8988T (cell line): ENCODE measurements at places on chromosomes 2 and 18.

GRCh38 chr2:29714333-29714732, 207.1 kb downstream of the ALK start:
- no peak for DNase-seq

DNA sequence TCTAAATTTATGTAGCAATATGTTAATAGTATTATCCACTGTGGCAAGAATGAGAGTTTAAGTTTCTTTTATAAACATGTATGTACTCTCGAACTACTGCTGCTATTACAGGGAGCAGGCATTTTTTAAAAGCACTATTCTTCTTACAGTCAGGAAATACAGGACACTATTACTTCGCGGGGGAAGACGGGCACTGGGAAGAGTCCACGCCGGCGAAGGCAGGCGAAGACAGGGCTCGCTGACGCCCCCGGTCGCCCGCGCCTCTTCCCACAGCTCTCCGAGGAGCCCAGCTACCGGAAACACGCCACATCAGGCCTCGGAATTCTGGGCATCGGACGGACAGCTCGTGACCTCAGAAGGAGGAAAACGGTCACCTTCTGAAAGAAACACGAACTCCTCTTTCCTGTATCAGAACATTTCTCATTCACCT, 90.2 kb downstream of the FAM161A start:
- DNase-seq: peak; percentile 26

DNA sequence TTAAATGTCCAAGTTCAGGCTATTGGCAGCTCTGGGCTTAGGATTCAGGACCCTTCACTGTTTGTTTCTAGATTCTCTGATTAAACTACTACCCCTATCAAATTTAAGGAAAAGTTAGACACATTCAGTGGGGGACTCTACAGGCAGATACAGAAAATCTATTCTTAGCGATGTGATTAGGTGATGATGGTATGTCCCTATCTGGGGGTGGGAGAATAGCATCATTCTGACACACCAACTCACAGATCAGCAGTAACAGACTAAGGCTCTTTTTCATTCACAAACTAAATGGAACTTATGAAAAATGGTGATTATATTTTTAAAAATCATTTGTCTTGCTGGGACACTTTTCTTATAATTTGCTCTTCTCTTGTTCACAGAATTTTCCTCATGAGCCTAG, 232.9 kb upstream of the CDH2 start:
- no peak for DNase-seq

DNA sequence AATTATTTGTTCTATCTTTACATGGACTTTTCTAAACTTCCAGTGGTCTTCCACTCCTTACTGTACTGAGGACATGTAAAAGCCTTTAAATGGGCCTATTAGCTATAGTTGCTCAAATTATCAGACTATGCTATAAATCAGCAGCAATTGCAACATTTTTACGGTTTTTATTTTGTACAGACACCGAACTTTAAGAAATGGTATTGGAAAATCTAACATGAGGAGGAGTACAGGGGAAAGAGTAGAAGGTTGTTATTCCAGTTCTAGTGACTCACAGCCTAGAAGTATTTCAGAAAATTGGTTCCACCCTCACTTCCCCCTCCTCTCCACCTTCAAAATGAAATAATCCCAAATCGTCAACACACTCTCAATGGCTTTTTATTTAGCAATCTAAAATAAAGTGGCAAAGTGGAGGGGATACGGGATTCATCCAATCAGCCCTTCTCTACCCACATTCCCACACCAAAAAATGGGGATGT, 1.1 kb downstream of the NCKAP1 start:
- no peak for DNase-seq

DNA sequence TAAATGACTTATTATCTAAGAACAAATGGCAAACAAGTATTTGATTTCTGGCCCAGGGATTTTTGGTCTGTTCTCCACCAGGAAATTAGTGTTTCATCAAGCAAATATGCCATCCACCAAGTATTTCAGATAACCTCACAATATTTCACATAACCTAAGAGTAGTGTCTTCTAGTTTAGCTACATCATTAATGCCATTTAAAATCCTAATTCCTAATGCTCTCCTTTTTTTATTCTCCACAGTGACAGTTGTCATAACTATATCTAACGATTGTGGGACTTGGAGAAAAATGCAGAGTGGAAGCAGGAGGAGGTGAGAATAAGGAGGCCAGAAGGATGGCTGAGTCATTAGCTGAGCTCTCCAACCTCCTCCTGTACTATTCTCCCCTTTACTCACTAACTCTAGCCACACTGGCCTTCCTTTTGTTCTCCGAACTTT, 58.5 kb upstream of the CTLA4 start:
- DNase-seq: no peak

GRCh38 chr18:63299837-63300745, 19.5 kb downstream of the BCL2 start:
- DNase-seq: no peak

DNA sequence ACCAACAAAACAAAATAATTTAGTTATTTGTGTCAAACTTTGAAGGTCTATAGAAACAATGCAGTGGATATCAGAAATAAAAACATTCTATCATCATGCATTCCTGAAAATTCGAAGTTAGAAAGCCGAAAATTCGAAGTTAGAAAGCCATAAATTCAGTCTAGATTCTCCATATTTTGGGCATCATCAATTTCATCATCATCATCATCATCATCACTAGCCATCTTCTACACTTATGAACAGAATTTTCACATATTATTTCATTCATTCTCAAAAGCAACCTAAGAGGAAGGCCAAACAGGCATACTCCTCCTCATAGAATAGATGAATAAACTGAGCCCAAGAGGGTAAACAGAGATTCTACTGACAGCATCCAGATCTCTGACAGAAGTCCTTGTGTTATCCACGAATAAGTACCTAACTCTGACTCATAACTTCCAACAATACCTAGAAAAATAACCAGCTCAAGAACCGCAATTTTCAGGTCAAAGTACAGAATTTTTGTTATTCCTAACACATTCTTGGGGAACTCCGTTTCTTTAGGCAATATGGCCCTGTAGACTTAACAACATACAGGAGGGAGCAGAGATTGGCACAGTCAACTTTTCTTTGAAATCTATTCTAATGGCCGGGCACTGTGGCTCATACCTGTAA, 84.7 kb downstream of the TCF4 start:
- DNase-seq: no peak

DNA sequence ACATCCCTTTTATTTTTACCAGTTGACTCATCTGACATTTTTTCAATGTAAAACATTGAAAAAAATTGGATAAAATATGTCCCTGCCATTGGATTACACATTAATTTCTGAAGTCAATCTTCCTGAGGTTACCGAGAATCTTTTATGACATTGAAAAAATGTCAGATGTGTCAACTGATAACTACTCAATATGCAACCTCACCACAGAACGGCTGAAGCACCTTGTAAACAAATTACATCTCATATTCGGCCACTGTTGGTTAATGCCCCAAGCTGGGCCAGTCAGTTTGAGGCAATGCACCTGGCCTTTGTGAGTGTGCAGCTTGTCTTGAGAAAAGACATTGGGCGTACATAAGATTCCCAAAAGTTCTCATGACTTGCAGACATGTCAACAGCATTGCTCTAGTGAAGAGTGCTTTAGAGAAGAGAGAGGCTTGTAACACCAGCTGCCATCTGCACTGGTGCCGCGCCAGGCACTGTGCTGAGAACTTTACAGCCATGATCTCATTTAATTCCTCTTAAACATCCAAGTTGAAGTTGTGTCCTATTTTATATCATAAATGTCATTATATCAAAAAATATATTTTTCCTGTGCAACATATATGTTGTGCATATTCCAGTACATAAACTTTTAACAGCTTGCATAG, 112.7 kb upstream of the SLC35G4 start:
- DNase-seq: no peak

DNA sequence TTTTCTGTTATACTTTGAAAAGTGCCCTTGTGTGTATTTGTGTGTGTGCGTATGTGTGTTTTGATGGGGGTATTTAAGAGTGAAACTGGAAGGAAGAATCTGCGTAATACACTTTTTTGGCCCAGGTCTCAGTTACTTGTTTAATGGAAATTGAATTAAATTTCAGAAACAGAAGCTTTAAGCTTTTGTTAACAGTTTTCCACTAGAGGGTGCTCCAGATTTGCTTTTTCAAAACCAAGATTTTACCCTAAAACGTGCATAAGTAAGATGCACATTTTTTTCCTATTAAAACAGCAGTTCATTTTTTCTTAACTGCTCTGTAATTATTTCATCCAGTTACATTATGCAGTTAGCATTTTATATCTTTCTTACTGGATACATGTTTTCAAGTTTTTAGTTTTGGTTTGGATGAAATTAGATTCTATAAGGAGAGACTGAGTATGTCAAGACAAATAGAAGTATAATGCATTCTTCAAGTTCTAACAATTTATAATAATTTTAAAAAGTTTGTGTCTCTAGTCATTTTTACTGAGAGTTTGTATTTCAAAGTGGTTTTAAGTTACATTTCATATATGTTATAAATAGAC, 97.2 kb downstream of the PIK3C3 start:
- no peak for DNase-seq

- no peak for DNase-seq
Observed at GRCh38 chr2:104744537-104744936, 109.4 kb upstream of the POU3F3 start.

DNA sequence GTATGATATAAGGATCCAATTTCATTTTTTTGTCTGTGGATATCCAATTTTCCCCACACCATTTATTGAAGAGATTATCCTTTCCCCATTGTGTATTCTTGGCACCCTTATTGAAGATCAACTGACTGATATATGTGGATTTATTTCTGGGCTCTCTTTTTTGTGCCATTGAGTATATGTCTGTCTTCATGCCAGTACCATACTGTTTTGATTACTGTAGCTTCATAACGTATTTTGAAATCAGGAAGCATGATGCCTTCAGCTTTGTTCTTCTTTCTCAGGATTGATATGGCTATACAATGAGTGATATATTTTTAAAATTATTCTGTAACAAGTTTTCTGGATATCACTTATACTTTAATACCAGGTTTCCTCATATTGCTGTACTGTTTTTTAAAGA, 58.1 kb upstream of the DLX2 start:
- no peak for DNase-seq

GRCh38 chr2:149871091-149871885, 283.7 kb upstream of the MMADHC start:
- DNase-seq: no peak

- no peak for DNase-seq
Observed at GRCh38 chr18:54232485-54233227, 8.2 kb upstream of the MBD2 start.

- DNase-seq: no peak
Observed at GRCh38 chr2:67346718-67347407, 50.3 kb upstream of the ETAA1 start.

DNA sequence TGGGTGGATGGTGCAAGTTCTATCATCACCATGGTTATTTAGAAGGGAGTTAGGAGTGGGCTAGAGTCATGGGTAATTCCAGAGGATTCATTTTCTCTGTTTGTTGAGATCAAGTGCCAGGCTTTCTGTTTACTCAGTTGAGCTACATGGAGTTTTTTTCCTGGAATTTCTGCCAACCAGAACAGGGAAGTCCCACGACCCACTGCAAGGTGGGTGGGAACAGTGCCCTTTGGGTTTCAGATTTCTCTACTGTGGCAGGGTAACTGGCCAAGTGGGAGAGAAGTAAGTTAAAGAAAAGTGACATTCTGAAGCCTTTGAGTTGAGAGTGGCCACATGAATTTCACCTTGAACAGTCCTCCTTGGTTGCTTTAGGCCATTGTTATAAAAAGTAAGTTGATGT, 138.9 kb downstream of the SLC39A10 start:
- DNase-seq: no peak

GRCh38 chr2:208047840-208048239, 22.5 kb upstream of the PLEKHM3 start:
- DNase-seq: no peak

- DNase-seq: no peak
Observed at GRCh38 chr2:123116595-123116994, 908.5 kb upstream of the CNTNAP5 start.

GRCh38 chr2:239538357-239539052, 137.7 kb upstream of the HDAC4 start:
- no peak for DNase-seq

DNA sequence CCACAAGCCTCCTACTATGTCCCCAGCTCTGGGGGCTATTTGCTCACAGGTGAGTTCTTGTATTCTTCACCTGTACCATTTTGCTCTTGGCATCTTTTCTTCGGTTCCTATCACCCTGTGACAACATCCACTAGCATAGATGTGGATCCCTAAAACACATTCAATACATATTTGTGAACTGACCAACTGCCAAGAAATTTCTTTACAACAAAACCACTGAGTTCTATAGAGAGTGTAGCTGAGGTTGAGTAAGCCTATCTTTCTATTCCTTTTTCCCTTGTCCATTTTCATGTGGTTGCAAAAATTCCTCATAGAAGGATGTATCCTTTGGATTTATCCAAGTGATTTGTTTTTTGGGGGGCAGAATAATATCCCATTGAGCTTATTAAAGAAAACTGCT, 192.7 kb upstream of the ITGA4 start:
- no peak for DNase-seq

DNA sequence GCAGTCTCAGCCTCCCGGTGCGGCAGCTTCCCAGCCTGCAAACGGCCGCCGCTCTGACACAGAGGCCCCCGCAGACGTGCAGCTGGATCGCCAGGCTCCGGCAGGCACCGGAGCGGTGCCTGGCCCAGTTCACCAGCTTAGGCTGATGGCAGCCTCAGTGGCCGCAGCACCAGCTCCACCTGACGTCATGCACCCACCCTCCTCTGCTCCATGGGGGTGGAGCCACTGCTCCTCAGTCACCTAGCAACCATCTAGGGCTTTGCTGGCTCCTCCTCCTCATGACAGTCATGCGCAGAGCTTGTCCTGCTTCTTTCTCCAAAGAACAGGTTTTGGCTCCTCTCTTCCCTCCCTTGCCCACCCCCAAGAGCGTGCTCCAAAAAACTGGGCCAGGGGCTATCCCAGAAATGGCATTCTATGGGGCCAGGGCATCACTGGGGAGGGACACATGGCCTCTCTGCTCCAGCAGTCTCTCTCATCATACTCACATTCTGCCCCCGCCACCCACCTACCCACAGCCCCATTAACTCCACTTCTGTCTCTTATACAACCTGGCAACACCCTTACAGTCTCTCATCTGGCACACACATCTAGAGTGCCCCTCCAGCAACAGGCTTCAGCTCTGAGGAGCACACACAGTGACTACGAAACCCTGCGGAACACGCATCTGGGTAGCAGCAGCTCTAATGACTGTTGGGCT, 5.5 kb downstream of the DCTN1 start:
- no peak for DNase-seq

- DNase-seq: no peak
Observed at GRCh38 chr2:68135448-68136320, 22.0 kb upstream of the PNO1 start.

GRCh38 chr18:33424266-33424946, 16.1 kb downstream of the CCDC178 start:
- no peak for DNase-seq

GRCh38 chr2:224034017-224034416, 5.1 kb downstream of the SERPINE2 start:
- no peak for DNase-seq
